ENCODE measurements at places on chromosomes 2 and 18. TPM values are rescaled to one million over a fixed set of nuclear protein-coding genes. Genes with fewer than 3 reads are reported as not detected.

EFHD1 gene
- total RNA-seq: 13.8 TPM

CROCC2 gene
- total RNA-seq: not detected

- peak; percentile 68 for DNase-seq
Measured at GRCh38 chr2:234670806-234671205, 173.9 kb upstream of the ARL4C start.

DNA sequence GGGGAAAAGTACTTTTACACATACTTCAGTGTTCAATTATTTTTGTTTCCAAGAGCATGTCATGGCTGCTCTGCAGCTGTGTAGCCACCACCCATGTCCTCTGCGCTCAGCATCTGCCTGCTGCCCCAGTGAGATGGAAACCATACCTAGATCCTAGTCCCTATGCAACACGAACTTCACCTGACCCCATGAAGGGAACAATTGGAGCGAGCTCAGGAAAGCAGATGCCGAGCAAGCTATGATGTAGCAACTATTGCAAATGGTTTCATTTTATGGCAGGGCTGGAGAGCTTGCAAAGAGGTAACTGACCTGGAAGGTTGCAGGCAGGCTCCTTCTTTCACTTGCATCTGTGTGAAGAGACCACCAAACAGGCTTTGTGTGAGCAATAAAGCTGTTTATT is 1.3 kb upstream of the CCDC141 start:
- DNase-seq: no peak

- DNase-seq: no peak
Measured at GRCh38 chr18:45687621-45688020, 36.4 kb upstream of the SLC14A1 start.

GRCh38 chr2:217899231-217900009 is 103.4 kb downstream of the TNS1 start:
- no peak for DNase-seq

- no peak for DNase-seq
Measured at GRCh38 chr2:203510256-203510940, 24.7 kb downstream of the RAPH1 start.
